Brain (organoid and tissue), 16 donors: ENCODE measurements at places on chromosomes 4 and X.

DNA sequence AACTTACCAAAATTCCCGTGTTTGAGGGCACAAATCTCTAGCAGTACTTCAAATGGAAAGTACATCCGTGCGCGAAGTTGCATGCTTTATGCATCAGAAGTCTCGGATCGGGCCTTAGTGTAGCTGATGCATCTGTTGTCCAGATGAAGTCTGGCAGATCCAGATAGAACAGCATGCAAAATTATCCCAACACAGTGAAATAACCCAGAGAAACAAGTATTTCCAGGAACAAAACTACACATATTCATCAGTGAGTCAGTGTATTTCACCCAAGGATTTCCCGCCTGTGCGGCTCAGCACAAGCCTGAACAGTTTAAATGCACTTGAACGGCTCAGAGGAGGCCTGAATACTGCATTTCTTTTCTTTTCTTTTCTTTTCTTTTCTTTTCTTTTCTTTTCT, 27.4 kb upstream of the CLDN24 start:
- no peak for DNase-seq

DNA sequence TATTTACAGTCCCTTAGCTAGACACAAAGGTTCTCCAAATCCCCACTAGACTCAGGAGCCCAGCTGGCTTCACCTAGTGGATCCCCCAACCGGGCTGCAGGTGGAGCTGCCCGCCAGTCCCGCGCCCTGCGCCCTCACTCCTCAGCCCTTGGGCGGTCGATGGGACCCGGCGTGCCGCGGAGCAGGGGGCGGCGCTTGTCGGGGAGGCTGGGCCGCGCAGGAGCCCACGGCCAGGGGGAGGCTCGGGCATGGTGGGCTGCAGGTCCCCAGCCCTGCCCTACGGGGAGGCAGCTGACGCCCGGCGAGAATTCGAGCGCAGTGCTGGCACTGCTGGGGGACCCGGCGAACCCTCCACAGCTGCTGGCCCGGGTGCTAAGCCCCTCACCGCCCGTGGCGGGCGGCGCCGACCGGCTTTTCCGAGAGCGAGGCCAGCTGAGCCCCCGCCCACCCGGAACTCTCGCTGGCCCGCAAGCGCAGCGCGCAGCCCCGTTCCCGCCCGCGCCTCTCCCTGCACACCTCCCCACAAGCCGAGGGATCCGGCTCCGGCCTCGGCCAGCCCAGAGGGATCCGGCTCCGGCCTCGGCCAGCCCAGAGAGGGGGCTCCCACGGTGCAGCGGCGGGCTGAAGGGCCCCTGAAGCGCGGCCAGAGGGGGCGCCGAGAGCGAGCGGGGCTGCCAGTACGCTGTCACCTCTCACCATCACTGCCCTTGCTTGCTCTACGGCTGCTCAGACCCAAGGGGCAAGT, 39.4 kb downstream of the WFS1 start:
- peak; percentile 33 for DNase-seq

DNA sequence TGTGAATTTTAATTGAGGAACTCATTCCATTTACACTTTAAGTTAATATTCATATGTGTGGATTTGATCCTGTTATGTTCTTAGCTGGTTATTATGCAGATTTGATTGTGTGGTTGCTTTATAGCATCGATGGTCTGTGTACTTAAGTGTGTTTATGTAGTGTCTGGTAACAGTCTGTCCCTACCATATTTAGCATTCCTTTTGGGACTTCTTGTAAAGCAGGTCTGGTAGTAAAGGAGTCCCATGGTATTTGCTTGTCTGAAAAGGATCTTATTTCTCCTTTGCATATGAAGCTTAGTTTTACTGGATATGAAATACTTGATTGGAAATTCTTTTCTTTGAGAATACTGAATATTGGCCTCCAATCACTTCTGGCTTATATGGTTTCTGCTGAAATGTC, 76.6 kb downstream of the KLF8 start:
- DNase-seq, result no peak

DNA sequence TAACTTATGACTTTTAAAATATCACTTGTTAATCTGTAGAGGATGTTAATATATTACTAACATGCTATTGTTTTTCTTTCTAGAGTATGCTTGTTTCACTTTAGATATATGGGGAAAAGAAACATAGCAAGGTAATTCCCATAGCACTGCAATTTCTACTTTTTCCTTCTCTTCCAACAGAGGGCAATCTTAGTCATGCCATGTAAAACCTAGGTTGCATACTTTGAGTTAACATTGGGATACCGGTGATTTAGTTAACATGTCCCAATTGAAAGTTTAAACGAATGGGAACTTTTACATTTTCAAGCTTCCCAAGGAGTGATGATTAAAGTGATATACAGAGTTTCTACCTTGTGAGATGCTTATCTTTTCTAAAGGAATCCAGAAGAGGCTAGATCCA, 89.4 kb upstream of the IL13RA1 start:
- DNase-seq, result no peak

DNA sequence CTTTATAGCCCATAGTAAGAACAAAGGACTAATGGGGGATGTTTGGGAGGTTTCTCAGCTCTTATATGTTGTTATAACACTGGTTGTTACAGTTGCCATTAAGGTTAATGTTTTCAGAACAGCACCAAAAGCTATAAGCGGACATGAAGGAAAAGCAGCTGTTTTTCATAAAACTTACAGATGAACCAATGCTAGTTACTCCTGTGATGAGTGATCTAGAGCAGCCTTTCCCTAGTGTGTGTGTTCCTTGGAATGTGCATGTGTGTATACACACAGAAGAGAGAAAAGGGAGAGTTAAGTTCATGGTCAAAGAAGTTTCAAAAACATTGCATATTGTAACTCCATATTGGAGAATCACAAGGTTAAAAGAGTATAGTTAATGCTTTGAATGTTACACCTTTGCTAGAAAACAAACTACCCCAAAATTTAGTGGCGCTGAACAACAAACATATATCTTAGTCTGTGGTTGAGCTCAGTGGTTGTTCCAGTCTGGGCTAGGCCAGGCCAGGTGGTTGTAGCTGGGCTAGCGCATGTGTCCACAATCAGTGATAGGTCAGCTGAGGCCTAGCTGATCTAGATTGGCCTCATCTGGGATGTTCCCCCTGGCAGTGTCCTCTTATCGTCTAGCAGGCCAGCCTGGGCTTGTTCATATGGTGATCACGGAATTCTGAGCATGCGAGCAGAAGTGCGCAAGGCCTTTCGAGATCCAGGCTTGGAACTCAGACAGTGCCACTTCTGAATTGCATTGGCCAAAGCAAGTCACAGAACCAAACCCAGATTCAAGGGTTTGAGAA, 151.0 kb downstream of the NHS start:
- DNase-seq, result no peak

DNA sequence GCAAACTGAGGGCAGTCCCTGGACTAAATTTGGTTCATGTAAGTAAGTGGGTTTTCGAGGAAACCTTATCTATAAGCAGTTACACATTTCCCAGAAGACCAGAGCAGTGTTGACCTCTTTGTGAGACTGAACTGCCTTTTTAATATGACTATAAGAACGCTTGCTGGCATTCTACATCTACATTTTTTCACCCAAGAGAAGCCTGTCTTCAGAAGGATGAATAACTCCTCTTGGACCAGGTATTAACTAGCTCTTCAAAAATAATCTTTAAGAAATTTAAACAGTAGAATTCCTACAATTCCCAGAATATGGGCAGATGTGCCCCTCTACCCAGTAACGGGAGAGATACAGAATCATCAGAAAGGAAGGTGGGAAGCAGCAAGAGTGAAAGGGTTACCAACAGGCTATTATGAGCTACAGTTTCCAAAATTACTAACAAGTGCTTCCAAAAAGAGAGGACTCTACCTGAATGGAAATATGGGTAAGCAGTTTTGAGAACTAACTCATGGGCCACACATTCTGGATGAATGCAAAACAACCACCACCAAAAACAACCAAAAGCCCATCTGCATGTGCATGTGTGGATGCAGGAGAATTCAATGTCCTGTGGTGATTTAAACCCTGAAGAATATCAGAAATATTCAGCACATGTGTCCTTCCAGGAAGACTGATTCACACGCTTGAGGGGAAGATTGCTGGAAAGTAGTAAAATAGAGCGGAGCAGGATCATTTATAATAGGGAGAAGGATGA, 17.4 kb downstream of the BBS12 start:
- no peak for DNase-seq

- DNase-seq, result no peak
Measured at GRCh38 chrX:77691916-77692315, 94.1 kb downstream of the ATRX start.

GRCh38 chrX:22081475-22082092, 49.5 kb downstream of the PHEX start:
- no peak for DNase-seq

DNA sequence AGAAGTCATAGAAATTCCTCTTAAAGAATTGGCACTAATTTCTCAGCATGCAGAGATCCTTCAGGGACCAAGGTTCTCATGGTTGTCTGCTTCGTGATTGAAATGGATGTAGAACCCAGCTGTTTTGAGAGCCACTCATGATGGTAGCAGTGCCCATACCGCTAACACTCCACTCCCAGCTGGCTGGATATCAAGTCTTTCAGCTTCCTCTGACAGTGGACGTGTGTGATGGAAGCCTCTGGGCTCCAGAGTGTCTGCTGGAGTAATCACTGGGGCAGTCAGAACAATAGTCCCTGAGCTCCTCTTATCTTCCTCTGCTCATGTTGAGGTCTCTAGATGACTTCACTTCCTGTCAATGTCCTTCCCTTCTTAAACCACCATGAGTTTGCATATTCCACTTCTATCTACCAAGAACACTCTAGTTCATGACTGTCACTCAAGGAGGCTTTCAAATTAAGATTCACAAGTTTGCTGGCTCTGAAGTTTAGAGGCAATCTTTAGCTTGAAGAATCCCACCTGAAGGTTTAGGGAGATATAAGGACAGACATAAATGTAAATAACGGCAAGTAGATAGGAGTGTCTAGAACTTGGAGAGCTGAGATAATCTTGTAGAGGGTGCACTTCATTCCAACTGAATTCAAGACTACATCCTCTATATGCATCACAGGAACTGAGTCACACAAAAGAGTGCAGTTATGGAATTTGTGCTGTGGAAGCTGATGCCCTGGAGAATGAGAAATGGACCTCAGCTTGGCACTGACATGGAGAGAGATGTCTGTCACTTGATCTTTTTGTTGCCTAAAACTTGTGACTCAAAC, 64.5 kb upstream of the WDR1 start:
- DNase-seq, result no peak

DNA sequence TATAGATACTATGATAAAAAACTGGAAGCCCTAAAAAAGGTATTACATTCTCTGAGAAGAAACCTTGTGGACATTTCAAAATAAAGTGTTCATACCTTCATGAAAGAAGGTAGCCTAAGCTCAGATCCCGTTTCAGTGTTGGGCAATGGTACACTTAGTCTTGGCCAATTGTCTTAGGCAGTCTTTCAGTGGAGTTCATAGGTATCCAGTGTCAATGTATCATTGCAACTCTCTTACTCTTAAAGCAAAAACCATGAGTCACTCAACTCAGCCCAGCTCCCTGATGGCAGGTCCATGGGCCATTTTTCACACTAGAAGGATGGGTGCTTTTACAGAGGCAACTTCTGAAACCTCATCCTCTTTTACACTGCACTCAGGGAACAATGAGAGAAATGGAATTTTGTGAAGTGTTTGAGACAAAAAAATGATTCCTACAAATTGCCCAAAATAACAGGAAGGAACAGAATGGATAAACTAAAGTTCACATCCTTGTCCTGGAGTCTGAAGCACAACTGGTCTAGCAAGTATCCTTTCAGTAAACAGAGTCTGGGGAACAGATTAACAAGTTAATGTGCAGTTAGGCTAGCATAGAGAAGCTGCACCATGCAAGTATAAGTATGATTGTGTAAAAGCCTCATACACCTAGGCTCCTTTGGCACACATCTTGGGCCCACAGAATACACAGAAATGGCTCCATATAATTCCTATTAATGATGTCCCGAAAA, 7.0 kb upstream of the ZNF827 start:
- DNase-seq, result no peak

DNA sequence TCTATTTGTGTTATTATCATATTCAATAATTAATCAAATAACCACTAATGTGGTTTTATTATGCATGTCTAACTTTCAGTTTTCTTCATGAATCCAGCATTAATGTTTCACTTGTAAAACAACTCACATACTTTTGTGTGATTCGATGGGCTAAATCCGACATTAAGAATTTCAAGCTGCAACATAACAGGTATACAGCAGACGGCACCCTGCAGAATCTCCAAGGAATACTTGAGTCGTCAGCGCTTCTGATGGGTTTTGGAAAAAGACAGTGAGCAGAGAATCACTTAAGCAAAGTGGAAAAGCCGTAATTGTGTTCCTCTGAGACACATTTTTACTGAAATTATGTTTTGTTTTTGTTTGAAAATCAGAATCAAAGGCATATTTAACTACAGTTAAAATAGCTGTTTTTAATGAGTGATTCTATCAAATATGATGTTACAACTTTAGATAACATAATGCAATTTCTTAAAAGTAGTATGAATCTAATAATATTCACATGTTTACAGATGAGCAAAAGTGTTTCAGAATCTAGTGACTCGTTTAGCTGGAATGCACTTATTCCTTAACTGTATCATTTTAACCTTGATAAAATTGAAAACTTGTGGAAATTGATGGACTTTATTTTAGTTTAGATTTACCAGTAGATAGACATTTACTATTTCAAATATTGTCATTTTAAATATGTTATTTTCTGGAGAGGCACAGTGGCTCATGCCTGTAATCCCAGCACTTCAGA, 514.8 kb downstream of the CCSER1 start:
- peak; percentile 25 for DNase-seq

DNA sequence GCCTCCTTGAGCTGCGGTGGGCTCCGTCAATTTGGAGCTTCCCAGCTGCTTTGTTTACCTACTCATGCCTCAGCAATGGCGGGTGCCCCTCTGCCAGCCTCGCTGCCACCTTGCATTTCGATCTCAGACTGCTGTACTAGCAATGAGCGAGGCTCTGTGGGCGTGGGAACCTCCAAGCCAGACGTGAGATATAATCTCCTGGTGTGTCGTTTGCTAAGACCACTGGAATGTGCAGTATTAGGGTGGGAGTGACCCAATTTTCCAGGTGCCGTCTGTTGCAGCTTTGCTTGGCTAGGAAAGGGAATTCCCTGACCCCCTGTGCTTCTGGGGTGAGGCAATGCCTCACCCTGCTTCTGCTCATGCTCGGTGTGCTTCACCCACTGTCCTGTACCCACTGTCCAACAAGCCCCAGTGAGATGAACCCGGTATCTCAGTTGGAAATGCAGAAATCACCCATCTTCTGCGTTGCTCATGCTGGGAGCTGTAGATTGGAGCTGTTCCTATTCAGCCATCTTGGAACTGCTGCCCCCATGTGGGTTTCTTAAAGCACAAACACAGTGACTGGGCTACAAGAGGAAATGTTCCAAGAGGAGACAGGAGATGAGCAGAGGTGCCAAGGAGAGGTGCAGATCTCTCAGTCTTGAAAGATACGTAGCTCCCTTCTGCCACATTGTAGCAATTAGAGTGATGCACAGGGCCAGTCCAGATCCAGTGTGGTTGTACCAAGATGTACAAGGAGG, 193.0 kb upstream of the IGFBP7 start:
- DNase-seq, result no peak
